ENCODE measurements at places on chromosomes 6 and 20.
A peak's percentile ranks its signal among the peaks of the same experiment; 100 is the strongest.

GRCh38 chr6:36698196-36698595 lies 570 bp downstream of the RAB44 start:
- DNase-seq = no peak

- DNase-seq = no peak
These were observed 12.7 kb downstream of the ELOVL5 start for GRCh38 chr6:53336070-53336469.

DNA sequence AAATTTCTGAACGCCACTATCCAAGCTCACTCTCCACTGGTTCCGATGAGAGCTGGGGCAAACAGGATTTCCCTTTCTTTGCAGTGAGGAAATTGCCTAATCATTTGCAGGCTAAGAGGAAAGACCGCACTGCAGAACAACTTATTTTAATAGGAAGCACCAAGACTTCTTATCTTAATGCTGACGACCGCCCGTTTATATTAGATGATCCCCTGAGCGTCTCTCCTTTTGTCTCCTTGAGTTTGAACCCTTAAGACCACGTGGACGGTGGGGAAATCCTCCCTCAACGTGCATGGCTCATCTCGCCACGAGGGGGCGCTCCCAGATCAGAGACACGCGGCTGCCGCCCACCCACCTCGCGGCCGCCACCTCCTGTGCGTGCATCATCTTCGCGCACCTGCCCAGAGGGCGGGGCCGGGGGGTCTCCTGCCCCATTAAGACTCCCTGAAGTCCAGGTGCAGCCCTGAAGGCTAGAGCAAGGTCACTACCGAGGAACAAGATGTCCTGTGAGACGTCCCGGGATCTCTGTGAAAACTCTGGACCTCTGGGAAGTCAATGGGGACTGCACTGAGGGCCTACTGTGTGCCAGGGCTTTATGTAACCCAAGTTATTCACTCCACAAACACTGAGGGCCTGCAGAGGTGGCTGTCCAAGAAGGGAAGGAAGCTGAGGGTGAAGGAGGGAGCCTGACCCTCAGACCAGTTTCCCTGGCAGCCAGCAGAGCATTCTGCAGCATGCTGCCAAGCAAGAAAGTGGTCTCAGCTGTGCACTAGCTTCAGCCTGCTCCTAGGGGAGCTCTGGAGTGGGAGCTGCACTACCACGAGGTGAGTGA lies 28.1 kb downstream of the PDYN start:
- DNase-seq = peak; percentile 87

GRCh38 chr20:48949304-48950170 lies 28.0 kb downstream of the ARFGEF2 start:
- DNase-seq = no peak

- no peak for DNase-seq
These were observed 37.3 kb upstream of the TOP1 start for GRCh38 chr20:40991181-40991889.

- DNase-seq = no peak
These were observed 263.0 kb downstream of the SMOC2 start for GRCh38 chr6:168703990-168704389.

GRCh38 chr6:168678077-168678476 lies 237.1 kb downstream of the SMOC2 start:
- DNase-seq = no peak

GRCh38 chr6:31776485-31776988 lies 591 bp downstream of the VWA7 start:
- no peak for DNase-seq

GRCh38 chr6:137873273-137873762 lies 6.3 kb downstream of the TNFAIP3 start:
- peak; percentile 80 for DNase-seq

Measured in activated T-cell treated with anti-CD3 and anti-CD28 coated beads, Interleukin-2, amount 50 U/mL, for 72 hours (primary cell).